ENCODE measurements at places on chromosomes 7 and 10.

DNA sequence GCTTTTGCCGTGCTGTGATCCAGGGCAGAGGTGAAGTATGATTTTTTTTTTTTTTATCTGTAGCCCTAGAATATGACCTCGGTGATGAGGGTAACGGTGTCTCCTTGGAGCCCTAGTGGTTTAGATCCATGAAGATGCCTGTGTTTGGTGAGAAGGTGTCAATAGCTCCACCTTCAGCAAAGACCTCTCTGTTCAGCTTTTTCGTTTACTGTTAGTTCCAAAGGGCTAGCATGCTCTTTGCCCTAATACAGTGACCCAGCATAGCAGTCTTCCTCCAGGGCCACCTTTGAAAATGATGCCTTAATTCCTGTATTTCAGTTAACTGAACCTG is 746 bp upstream of the MRPS16 start:
- DNase-seq = no peak

- DNase-seq = no peak
Measured at GRCh38 chr10:71706216-71707121, 13.1 kb downstream of the C10orf105 start.

DNA sequence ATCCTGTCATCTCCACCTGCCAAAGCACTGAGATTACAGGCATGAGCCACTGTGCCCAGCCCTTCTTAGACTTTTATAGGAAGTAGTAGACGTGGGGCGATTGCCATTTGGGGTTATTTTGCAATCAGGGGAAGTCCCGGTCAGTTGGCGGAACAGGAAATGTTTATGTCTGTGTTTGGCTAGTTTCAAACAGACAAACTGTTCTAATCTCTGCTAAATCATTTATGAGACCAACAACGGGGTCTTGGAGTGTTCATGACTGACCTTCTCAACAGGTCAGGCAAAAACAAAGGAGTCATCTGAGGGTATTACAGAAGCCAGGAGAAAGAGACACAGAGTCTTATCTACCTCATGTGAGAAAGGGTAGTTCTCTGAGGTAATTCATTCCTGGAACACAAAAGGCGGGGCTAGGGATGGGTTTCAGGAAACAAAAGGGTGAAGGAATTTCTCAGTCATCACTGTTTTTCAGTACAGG is 6.6 kb upstream of the TPK1 start:
- DNase-seq = no peak

DNA sequence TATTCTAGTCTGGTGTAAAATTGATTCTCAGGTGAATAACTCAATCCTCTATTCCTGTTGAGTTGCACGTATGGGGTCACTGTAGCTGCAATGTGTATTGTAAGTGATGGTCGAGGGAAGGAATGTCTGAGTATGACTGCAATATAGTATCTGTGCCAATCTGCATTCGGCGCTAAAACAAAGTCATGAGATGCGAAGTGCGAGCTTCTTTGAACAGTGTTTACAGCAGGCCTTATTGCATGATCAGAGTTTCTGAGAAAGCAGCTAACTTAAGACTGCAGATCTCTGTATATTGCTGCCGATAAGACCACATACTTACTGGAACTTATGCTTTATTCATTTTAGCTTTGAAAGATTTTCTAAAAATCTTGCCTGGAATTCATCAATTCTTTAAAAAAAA is 341.7 kb upstream of the BMPER start:
- no peak for DNase-seq

- DNase-seq = no peak
Measured at GRCh38 chr7:68020102-68020501, 1023.5 kb downstream of the TYW1 start.

GRCh38 chr7:128774921-128775320 is 673 bp downstream of the OPN1SW start:
- no peak for DNase-seq

- no peak for DNase-seq
Measured at GRCh38 chr10:91411621-91412020, 1.5 kb downstream of the HECTD2 start.

Measured in activated effector memory CD4-positive, alpha-beta T cell treated with anti-CD3 and anti-CD28 coated beads, Interleukin-2, amount 50 U/mL, for 16 hours (primary cell).